ENCODE measurements at places on chromosomes 3 and 15.

DNA sequence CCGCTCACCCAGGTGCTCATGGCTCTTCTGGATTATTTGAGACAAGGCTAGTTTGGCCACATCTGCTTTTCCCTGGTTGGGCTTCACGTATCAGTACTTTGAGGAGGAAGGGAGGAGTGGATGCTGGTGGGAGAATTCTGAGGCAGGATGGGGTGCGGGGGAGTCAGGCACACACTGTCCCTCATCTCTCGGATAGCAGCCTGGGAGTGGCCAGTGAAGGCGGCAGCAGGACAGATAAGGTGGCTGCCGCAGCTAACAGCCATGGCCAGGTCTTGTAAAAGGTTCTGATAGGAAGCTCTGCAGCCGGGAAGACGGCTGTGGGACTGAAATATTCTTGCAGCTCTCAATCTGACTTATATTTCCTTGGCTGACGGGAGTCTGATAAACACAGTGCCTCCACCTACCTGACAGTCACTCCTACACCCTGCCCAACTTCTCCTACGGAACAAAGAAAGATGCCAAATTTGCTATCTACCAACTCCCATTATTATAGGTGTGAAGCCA, 87.3 kb downstream of the MESD start:
- no peak for ATAC-seq

GRCh38 chr15:92117261-92117731, 263.8 kb downstream of the SLCO3A1 start:
- no peak for ATAC-seq

- no peak for ATAC-seq
These were observed 64.5 kb downstream of the TCF12 start for GRCh38 chr15:56982987-56983386.

GRCh38 chr3:153397794-153398193, 235.8 kb downstream of the RAP2B start:
- ATAC-seq = peak; percentile 85

- ATAC-seq = no peak
These were observed 80.8 kb downstream of the FBN1 start for GRCh38 chr15:48564690-48565089.

GRCh38 chr3:17553080-17553479, 189.4 kb downstream of the TBC1D5 start:
- ATAC-seq = no peak

DNA sequence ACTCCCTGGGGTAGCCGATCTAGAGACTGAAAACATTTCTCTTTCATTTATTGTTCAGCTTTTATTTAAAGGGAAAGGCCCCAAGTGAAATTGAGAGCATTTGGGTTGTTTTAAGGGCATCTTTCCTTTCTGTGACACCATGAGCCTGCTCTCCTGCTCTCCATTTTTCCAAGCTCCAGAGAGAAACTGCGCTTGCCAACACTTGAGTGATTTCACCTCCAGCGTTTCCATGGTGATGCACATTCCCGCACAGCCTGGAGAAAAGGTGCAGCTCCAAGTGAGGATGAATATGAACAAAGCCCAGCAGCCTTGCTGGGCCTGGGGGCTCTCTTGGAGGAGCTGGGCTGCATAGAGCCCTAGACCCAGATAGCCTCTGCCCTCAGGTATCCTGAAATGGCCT, 159.2 kb upstream of the PPP2R3A start:
- no peak for ATAC-seq

DNA sequence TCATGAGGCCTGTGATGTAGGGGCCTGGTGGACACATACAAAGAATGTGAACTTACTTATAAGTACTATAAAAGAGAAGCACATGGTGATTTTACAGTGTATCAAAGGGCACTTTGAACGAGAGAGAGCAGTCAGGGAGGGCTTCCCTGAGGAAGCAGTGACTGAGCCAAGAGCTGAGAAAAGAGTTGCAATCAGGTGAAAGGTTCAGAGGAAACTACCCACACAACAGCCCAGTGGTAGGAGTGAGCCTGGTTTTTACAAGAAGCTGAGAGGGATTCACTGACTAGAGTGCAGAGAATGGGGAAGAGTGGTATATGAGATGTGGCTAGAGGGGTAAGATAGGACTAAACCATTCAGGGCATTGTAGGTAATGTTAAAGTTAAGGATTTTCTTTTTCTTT, 57.1 kb downstream of the CALML4 start:
- peak; percentile 25 for ATAC-seq

- ATAC-seq = peak; percentile 96
These were observed 36.3 kb upstream of the TMC3 start for GRCh38 chr15:81410318-81410753.

- no peak for ATAC-seq
These were observed 13.9 kb downstream of the OR5H15 start for GRCh38 chr3:98180319-98180890.

- ATAC-seq = no peak
These were observed 33.7 kb upstream of the VILL start for GRCh38 chr3:37956723-37957538.

DNA sequence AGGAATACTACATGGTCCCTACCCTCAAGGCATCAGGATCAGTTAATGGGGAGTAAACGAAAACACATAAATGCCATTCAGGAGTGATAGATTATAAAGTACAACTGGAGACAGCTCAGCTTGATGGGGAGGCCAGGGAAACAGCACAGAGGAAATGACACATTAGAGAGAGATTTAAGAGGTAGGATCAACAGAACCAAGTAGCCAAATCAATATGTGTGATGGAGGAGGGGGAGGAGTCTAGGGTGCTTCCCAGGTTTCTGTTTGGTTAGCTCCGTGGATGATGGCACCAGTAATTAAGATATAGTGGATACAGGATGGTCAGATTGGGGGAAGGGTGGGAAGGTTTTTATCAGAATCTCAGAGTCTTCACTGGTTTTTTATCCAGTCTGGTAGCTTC, 229.5 kb upstream of the ROPN1 start:
- ATAC-seq = no peak

DNA sequence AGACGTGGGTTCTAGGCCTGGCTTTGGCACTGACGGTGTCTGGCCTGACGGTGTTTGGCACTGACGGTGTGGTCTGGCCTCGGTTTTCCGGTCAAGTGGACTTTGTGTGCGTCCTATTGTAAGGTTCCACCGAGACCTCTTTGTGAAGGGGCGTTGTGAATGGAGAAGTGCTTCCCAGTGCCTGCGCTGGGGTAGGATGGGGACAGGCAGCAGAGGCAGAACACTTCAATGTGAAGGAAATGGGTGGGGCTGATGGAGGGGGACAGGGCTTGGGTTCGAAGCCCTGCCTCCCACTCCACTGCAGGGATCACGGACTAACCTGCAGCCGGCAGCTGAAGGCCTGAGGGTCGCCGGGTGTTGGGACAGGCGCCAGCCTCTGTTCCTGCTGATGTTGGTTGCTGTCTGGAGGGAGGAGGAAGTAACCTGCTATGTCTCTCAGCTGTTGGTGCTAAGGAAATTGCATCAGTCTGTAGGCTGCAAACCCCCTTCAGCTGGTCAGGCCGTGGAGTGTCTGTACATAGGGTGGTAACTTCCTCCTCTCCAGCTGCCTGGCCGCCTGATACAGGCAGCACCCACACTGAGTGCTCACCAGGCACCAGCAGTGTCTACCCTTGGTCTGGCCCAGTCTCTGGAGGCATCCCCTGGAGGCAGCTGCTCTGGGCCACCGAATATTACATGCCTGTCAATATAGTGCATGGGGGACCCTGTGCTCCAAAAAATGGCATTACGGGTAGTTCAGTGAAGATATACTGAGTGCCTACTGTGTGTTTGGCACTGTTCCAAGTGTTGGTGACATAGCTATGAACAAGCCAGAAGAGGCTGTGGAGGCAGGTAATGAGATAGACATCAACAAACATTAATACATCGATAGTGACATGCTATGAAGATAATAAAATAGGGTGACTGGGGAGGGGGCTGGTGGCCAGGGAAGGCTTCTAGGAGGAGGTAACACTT, 1.1 kb downstream of the TM6SF1 start:
- peak; percentile 62 for ATAC-seq

DNA sequence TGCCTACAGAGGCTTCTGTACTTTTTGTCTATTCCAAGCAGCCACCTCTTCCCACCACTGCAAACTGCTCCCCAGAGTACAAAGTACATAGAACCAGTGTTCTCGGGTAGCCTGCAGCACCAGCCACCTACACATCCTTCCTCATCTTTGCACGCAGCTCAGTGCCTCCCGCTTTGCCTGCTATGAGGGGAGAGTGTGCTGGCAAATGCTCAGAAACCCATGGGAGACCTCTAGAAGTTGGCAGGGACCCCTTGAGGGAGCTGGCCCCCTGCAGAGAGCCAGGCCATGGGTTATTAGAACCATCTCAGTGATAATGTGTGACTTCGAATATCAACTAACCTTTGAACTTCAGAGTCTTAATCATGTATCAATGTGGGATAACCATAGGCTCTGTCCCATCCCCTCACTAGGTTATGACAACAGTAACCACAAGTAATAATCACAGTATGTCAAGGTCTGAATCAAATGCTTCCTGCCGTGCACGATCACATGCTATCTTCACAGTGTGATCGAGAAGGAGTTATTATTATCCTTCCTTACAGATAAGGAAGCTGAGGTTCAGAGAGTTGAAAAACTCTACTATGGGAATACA, 22.8 kb upstream of the SMAD3 start:
- ATAC-seq = no peak

Measured in esophagus mucosa (tissue), 1 donor.